ENCODE measurements at places on chromosomes 3 and 15. TPM values are rescaled to one million over a fixed set of nuclear protein-coding genes. Genes with fewer than 3 reads are reported as not detected.
A peak's percentile ranks its signal among the peaks of the same experiment; 100 is the strongest.

Gene TRAT1
- not detected for total RNA-seq

GRCh38 chr3:17065315-17065714, 180.6 kb downstream of the PLCL2 start:
- no peak for DNase-seq

DNA sequence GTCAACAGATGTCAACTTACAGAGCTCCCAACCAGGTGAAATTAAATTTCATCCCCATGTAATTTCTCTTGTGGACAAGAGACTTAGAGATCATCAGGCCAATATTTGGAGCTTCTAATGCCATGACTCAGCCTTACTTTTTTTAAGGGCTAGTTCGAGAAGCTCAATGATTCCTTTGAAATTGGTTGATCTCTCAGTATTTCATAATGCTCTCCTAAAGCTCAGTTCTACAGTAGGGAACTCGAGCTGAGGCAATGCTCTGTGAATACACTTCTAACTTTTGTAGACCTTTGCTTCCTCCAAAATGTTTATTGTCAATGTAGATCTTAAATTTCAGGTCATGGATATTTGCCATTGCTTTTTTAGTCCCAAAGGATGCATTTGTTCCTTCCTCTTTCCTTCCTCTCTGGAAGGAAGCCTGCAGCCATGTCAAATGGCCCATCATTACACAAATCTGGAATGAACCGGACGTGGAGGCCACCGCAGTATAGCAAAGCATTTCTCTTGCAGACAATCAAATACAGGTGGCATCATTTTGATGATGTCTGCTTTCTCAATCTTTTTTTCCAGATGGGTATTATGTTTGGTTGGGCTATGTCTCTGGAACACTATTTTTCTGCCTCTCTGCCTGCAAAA, 28.3 kb downstream of the STARD5 start:
- peak; percentile 62 for DNase-seq

Gene NUTM1
- under 0.01 TPM for total RNA-seq

Gene GPR171
- not detected for total RNA-seq

DNA sequence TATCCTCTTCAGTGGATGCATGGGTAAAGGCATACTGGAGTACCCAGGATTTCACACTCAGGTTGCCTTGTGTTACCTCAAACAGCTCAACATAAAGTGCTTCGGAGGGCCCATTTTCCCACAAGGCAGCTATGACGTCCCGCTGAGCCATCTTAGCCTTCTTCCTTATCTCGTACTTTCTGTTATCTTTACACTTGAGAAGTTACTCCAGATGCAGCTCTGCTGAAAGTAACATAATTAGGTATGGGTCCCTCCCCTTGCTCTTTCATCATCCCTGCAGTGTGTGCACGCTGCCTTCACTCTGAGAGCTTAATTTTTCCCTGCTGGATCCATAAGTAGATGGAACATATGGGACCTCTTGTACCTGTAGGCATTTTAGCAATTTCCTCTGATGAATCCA, 410.3 kb downstream of the AGBL1 start:
- no peak for DNase-seq

DNA sequence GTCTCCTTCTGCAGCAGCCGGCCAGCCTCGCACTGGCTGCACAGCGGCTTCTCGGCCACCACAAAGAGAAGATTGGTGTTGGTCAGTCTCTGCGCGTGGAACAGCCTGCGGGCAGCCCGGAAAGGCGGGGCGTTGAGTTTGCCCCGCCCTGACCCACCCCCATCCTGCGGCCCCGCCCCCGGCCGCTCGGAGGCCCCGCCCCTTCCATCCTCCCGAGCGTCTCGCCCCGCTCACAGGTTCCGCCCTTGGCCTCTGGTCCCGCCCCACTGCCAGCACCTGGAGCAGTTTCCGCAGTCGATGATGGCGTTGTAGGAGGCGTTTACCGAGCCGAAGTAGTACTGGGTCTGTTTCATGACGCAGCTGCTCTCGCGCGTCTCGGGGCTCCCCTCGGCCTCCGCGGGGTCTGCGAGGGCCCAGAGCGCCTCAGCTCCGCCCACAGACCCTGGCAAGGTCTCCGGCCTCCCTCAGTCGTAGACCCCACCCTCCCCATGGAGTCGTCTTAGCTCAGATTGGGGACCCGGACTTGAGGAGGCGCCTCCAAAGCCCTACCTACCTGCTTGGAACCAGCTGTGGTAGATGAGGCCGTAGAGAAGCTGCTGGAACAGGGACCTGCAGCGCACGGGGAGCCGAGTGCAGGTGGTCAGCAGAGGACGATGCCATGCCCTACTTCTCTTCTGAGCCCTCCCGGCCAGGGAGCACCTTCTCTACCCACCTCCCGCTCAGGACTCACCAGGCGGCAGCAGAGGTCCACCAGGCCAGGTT, 5.9 kb upstream of the TMEM115 start:
- DNase-seq: peak; percentile 99

DNA sequence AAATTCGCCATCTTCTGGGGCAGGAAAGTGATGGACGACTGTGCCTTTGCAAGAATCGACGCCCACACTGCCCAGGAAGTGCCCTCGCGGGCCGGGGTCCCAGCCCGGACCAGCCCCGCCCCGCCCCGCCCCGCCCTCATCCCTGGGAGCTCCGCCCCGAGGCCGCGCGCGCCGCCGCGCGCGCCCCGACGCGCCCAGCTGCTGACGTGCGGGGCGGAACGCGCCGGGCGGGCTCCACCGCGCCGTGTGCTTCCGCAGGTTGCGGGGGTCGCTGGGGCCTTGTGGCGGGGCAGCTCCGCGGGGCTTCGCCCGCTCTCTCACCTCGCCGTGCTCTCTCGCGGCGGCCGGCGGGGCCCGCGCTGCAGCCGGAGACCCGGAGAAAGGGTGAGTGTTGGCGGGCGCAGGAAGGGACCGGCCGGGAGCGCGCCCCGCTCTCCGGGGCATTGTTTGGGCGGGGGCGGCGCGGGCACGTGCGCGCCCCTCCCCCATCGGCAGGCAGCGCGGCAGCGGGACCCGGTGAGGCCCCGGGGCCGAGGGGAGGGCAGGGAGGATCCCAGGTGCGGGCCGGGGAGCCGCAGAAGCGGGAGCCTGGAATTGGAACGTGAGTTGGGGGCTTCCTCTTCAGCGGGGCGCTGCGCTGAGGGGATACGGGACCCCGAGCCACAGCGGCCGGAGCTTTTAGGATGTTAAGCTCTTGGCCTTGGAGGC, at the start of gene YEATS2:
Gene YEATS2 (plus strand): TSS at position 188 of the 708 bp plus-strand sequence. CDS start 17,366 bp downstream, outside the sequence.
- peak; percentile 99 for DNase-seq

- peak; percentile 35 for DNase-seq
These were observed 103.1 kb downstream of the HCN4 start for GRCh38 chr15:73265536-73266153.

- peak; percentile 34 for DNase-seq
These were observed 21.5 kb downstream of the NR2F2 start for GRCh38 chr15:96351761-96352603.

Gene ADAMTSL3
- 0.72 TPM for total RNA-seq

DNA sequence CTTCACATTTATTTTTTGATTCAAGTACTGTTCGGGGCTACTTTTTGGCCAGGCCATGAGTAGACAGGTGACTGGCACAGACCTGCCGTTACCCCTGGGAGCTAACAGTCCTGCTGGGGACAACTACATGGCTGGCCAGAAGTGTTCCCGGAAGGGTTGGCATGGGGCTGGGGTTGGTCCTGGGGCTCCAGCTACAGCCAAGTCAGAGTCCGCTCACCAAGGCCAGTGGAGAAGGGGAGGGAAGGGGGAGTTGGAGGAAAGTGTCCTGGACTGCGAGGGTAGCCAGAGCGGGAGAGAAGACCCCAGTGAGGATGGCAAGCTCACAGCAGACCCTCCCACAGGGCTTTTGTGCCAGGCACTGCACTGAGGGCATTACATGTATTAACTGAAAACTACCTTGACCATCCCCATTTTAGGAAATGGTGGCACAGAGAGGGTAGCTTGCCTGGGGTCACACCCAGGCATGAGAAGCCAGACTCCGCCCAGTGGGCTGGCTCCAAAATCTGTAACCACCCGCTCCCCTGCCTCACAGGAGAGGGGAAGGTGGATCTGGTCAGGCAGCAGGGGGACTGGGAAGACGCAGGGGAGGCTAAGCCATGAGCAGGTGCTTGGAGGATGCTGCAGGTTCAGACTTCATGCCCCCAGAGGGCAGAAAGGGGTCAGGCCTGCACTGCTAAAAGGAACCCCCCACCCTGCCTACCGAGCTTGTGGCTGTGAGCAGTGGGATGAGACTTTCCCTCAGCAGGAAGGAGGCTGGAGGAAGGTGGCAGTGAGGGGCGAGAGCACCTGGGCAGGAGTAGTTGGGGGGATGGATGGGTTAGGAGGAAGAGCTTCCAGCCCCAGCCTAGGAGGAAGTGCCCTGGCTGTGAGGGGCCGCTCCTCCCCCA, 38.3 kb upstream of the ESYT3 start:
- DNase-seq: no peak

GRCh38 chr3:157116017-157116416, 43.9 kb downstream of the CCNL1 start:
- no peak for DNase-seq

DNA sequence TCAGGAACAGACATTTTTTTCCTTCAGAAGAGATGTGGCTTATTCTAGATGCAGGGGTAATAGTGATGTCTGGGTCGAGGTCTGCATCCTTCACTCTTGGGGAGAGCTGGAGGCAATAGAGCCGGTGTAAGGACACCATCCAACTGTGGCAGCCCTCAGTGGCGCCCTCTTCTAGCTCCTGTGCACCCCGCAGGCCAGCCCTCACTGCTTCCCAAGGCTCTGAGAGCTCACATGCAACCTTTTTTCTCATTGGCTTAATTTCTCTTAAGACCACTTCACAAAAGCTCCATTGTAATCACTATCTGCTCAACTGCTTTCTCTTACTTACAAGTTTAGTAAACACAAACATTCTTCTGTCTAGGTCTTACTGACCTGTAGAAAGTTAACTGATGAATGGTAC, 3.9 kb upstream of the VPS8 start:
- no peak for DNase-seq

- no peak for DNase-seq
These were observed 20.7 kb upstream of the PRR23E start for GRCh38 chr3:127172211-127172610.

Gene CLDN1
- 1.1 TPM for total RNA-seq

Gene GOLGA6A
- total RNA-seq: under 0.01 TPM

- no peak for DNase-seq
These were observed 77.0 kb downstream of the TM4SF4 start for GRCh38 chr3:149551500-149551899.

Gene ZBED2
- under 0.01 TPM for total RNA-seq

GRCh38 chr3:193207290-193208273, 33.4 kb upstream of the PLAAT1 start:
- DNase-seq: no peak

GRCh38 chr3:90102146-90102545, 994.7 kb downstream of the EPHA3 start:
- no peak for DNase-seq

DNA sequence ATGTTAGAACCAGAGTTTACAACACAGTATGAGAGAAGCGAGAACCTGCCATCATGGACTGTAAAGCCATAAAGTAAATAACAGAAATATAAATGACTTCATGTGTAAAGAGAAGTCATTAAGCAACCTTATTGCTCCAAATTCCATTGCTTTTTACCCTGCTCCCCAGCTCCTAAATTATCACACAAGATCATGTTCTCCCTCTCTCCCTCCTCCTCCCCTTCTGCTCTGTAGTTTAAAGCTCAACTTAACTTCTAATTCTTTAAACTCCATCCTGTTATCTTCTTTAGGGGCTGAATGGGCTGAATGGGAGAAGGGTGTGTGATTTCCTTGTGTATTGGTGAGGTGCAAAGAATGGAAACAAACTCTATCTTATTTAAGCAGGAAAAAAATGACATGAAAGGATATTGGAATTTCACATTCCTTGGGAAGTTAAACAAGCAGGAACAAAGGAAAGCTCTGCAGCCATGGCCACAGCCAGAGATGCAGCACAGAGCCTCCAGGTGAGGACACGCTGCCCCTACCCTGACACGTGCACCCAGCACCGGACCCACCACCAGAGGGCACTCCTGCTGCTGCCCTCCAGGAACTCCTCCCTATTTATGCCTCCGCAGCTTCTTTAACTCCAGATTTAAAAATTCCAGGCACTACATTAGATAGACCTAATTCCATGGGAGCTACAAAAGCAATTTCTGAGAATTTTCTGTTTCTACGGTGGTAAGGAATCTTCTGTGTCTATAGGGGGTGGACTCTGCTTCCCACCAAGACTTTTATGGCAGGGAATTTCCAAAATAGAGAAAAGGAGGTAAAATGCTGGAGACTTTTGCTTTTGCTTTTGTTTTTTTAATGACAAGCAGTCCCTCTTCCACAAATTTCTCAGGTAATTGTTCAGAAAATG, 76.9 kb upstream of the ABI3BP start:
- no peak for DNase-seq

DNA sequence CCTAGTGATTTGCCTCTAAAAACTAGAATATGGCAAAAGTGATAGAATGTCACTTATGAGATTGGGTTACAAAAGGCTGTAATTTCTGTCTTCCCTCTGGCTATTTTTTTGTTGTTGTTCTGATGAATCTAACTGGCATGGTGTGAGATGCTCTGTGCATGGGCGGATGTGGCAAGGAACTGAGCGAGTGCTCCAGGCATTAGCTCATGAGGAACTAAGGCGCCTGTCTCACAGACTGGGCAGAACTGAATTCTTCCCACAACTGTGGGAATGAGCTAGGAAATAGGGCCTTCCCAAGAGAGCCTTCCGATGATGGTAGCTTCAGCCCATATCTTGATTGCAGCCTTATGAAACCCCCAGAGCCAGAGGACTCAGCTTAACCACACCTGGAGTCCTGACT, 222.5 kb downstream of the NR2F2 start:
- no peak for DNase-seq

DNA sequence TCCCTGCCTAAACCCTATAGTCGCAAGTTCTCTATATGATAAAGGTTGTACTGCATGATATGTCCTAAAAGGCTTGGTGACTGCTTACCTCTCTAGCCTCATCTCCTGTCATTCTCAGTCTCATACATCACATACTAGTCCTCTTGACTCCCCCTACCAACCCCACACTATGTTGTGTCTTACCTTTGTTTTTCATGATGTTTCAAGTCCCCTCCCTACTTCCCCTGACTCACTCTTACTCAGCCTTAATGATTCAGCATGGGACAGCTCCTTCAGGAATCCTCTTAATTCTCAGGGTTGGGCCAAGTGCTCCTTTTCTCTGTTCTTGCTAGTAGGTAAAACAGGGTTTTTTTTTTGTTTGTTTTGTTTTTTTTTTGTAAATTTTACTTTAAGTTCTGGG, 49.6 kb downstream of the SLMAP start:
- DNase-seq: peak; percentile 75

DNA sequence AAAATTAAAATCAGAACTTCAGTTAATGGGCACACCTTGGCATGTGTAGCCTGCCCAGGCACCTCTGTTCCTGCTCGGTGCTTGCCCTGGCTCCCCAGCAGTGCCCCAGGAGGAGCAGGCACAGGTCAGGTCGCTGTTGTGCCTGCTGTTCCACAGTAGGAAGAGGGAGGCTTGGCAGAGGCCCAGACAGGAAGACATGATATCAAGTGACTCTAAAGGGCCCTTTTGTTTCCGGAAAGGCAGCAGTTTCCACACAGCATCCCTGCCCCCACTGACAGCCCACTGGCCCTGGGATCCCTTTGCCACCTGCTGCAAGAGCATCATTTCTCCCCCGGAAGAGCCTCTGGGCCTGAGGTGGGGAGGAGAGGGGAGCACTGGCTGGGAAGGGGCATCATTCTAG, 40.5 kb upstream of the HES1 start:
- DNase-seq: no peak
